SK-N-DZ (cell line): ENCODE measurements at places on chromosomes 11 and 22.

DNA sequence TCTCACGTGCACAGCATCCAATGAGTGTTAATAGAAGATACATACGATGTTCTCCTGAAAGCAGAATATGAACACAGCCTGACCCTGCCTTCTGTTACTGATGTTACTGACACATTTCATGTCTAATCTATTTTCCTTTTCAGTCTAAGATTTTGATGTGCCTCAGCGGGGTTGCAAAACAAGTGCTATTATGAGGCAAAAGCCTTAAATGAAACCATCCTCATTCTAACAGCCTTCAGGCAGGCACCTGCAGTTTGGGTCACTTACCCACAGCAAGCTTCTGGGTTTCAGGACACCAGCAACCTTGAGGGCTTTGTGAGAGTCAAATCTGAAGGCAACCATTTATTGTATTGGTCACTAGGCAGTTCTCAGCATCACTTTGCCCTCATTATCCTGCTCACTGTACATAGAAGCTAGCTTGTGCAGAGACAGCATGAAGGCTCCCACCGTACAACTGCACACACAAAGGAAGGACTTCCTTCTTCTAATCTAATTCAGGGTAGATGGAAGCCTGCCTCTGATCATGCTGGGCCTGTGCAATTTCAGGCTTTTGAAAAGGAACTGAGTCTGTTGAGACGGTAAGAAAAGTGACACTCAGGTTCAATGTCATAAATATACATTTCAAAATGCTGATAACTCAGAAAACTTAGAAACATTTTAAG lies 183.2 kb upstream of the PITPNB start:
- peak; percentile 40 for DNase-seq

GRCh38 chr22:50720301-50721256 lies 17.4 kb upstream of the ACR start:
- no peak for DNase-seq

GRCh38 chr22:37433786-37434185 lies 6.5 kb upstream of the ELFN2 start:
- DNase-seq: no peak

GRCh38 chr11:18312012-18312411 lies 9.9 kb downstream of the HPS5 start:
- no peak for DNase-seq

GRCh38 chr11:105838668-105839384 lies 183.2 kb downstream of the MSANTD4 start:
- DNase-seq: no peak

DNA sequence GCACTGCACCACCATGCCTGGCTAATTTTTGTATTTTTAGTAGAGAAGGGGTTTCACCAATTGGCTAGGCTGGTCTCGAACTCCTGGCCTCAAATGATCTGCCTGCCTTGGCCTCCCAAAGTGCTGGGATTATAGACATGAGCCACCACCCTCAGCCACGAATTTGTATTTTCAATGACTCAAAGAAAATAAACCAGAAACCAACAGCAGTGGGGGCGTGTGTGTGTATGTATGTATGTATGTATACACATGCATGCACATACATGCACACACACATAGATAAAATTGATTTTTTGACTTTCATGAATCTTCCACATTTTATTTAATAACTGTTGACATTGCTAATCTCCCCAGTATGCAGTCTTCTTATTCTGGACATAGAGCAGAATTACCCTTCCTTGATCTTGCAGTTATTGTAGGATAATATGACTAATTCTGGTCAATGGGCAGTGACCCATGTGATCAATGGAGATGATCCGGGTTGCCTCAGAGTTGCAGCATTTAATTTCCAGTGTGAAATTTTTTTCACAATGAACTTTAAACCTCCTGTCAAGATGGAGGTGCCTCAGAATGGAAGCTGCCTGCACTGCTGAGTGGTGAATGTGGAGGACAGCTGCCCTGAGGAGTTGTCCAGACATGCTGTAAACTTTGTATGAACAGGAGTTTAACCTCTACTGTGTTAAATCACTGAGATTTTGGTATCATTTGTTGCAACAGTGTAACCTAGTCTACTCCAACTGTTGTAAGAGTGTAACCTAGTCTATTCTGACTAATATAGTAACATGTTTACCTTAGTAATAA lies 12.8 kb upstream of the PTPN5 start:
- DNase-seq: no peak

DNA sequence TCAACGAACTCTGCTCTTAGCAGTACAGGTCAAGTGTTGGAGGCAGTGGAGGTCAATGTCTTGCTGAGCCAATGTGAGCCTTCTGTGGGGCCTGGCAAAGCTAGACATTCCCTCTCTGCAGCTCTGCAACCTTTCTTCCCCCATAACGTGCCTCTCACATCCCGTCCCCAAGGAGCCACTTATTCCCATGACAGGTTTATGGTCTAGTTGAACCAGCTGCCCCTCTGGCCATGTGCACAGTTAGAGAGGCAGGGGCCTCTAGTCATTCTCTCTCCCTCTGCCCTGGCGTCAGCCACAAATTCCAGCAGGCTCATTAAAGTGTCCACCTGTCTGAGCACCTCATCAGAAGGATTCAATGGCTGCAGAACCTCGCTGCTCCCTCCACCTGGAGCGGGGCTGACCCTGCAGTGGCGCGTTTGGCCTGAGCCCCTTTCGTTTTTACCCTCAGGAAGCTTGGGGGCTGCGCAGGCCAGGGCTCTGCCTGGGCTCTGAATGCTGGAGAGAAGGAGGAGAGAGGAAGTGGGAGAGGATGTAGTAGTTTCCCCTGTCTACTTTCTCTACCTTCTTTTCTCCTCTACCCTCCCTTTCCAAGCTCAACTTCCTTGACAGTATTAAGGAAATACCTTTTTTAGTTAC lies 302.1 kb upstream of the B3GAT1 start:
- no peak for DNase-seq

- peak; percentile 32 for DNase-seq
Observed at GRCh38 chr11:20158597-20159257, 1.5 kb downstream of the DBX1 start.

- DNase-seq: no peak
Observed at GRCh38 chr11:100294748-100295147, 392.3 kb upstream of the ARHGAP42 start.

DNA sequence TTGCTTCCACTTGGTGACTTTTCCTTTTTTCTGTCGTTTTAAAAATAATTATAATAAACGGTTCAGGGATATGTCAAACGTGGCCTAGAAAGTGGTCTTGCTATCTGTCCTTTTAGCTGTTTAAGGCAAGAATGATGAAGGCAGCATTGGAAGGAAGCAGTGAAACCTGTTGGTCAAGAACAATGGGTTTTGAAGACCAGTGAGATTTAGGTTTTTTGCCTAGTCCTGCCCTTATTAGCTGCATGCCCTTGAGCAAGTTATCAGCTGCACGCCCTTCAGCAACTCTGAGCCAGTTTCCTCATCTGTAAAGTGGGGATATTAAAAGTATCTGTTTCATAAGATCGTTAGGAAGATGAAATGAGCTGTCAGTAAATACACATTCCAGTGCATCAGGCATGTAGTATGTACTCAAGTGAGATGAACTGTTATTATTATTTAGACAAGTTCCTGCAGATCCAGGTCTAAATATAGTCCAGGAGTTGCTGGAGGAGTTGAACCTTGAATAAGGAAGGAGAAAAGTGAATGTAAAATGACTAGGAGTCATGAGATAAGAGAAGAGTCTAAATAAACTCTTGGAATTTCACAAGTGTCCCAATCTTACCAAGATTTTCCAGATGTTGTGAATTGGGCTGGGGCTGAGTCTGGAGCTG lies 90.8 kb upstream of the HSD17B12 start:
- DNase-seq: no peak

GRCh38 chr11:72626414-72626936 lies 47.7 kb downstream of the PDE2A start:
- no peak for DNase-seq

- DNase-seq: no peak
Observed at GRCh38 chr11:65528819-65529350, 4.0 kb downstream of the SCYL1 start.

DNA sequence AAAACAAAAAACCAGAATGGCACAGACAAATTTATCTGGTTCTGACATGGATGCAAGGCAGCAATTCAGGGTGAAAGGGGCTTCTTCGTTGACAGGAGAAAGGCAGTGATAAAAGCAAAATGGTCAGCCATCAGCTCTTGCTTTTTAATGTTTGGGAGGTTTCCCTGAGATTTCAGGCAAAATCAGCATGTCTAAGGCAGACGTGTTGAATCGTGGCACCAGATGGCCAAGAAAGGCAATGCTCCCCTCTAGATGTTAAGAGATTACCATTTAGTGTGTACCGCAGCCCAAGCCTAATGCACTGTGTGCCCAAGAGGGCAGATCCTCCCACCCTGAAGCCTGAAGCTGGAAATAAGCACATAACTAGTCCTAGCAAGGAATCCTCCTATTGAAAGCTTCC lies 88.8 kb upstream of the GALNT18 start:
- DNase-seq: no peak
